Kidney (tissue), 22 donors: ENCODE measurements at places on chromosomes 1 and 21. TPM values are rescaled to one million over a fixed set of nuclear protein-coding genes. Genes with fewer than 3 reads are reported as not detected.

Gene VANGL2
- polyA plus RNA-seq: 3.8 TPM

Gene AQP10
- polyA plus RNA-seq: not detected

Gene CACNA1S
- polyA plus RNA-seq: 0.41 TPM

Gene CHRM3
- polyA plus RNA-seq: 1.4 TPM

DNA sequence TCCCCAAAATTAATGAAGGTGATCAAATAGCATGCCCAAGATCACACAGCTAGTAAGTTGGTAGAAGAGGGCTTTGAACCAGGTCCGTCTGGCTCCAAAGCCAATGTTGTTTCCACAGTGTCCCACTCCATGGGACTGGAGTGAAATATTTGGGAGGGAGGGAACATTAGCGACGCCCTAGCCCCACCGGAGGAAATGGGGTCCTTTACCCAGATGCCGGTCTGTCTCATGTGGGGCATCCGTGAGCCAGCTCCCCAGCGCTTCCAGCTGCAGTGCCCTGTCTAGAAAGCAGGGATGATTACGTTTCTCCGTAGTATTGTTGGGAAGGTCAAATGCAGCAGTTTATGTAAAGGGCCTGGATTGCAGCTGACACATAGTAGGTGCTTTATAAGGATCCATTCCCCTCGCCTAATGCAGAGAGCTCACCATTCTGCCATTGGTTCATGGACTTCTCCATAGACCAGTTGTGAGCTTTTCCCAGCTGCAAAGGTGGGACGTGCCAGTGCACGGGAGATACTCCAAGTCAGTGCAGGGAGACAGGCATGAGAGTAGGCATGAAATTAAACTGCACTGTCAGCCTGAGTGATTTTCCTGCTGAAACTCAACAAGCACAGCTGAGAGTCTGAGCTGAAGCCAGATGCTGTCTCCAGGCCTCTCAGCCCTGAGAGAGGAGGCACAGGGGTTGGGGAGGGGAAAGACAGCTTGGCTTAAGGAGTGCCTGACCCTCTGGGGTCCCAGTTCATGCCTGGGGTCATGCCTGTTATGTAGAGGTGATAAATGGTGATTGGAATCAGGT lies 24.7 kb downstream of the QSOX1 start:
- H3K4me1 ChIP-seq: no peaks in the 10 kb centered on the region
- H3K36me3 ChIP-seq: peaks cover 3% of the 10 kb centered on the region
- no peak overlapping the region for H3K4me3 ChIP-seq
- no peak overlapping the region for H3K27ac ChIP-seq

- H3K4me3 ChIP-seq: no peak overlapping the region
- H3K27ac ChIP-seq: no peak overlapping the region
- H3K4me1 ChIP-seq: no peaks in the 10 kb centered on the region
- no peak for DNase-seq
- no peaks in the 10 kb centered on the region for H3K27me3 ChIP-seq
Observed at GRCh38 chr1:92795166-92795565, 10.3 kb upstream of the EVI5 start.
